ENCODE measurements at places on chromosomes 16 and 17. TPM values are rescaled to one million over a fixed set of nuclear protein-coding genes. Genes with fewer than 3 reads are reported as not detected.
A peak's percentile ranks its signal among the peaks of the same experiment; 100 is the strongest.

DNA sequence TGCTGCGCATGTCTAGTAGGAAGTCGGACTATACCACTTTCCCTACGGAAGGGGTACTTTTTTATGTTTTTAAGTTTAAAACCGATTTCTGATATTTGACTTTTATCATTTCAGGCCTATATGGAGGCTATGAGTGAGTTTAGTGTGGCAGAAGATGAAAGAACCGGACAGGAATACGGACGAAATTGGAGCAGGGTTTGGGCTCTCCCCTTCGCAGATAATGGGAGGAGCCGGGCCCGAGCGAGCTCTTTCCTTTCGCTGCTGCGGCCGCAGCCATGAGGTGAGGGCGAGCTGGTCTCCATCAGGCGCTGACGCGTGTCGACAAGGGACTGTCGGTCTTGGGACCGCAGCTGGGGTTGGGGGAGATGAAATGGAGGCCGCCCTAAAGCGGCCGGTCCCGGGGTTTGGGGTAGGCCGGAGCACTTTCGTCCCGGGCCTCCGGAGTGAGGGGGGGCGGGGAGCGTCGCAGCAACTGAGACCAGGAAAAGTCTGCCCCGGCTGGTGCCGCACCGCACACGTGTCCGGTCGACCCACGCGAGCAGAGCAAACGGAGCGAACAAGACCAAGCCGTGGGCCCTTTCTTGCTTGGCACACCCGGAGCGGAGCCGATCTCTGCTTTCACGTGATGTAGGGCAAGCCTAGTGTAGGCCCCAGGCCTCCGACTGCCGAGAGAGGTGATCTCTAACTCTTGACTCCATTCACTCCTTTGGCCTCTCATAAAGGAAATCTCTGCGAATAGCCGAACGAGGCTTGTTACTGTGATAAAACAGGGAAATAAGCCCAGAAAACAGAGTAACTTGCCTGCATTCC lies at the start of gene RPL19:
TSS of gene RPL19 (plus strand) at position 214 of the 810 bp plus-strand sequence. CDS start at position 276, 62 bp downstream.
- peak within 1 kb of the TSS; percentile 97 for H3K27ac ChIP-seq
- no peak for DNase-seq
- H3K4me3 ChIP-seq = peak within 1 kb of the TSS; percentile 80
- H3K27me3 ChIP-seq = no peaks in the 10 kb centered on the region

GRCh38 chr17:30716461-30717290 lies 107.8 kb downstream of the CRLF3 start:
- no peaks in the 10 kb centered on the region for H3K4me1 ChIP-seq
- no peak overlapping the region for H3K27ac ChIP-seq
- no peaks in the 10 kb centered on the region for H3K27me3 ChIP-seq

- H3K36me3 ChIP-seq = no peaks in the 10 kb centered on the region
- peaks cover 31% of the 10 kb centered on the region for H3K4me1 ChIP-seq
- DNase-seq = no peak
- no peaks in the 10 kb centered on the region for H3K27me3 ChIP-seq
- no peak overlapping the region for H3K4me3 ChIP-seq
- H3K27ac ChIP-seq = no peak overlapping the region
These were observed 210.3 kb downstream of the SNX29 start for GRCh38 chr16:12186774-12187335.

DNA sequence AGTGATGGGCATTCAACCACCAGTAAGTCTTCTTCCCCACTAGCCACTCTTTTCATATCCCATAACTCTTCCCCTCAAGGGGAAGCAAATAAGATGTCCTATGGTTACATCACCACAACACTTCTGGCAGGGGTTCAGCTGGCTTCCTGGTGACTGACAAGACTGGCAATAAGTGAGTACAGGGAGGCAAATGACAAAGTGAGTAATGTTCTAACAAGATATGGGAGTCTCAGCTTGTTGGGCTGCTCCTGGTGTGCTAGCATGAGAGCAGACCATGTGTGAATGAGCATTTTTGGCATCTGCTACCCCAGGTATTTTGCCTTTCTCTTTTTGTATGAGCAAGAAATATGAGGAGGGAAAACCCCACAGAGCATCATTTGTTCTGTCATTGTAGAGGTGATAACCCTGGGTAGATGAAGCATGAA lies 9.9 kb downstream of the TMIGD1 start:
- H3K36me3 ChIP-seq = no peaks in the 10 kb centered on the region
- H3K27ac ChIP-seq = no peak overlapping the region
- H3K4me1 ChIP-seq = no peaks in the 10 kb centered on the region
- no peak overlapping the region for H3K4me3 ChIP-seq
- DNase-seq = no peak

- H3K36me3 ChIP-seq = no peaks in the 10 kb centered on the region
- no peak for DNase-seq
- no peaks in the 10 kb centered on the region for H3K4me1 ChIP-seq
- no peaks in the 10 kb centered on the region for H3K27me3 ChIP-seq
These were observed 619.1 kb upstream of the SOX9 start for GRCh38 chr17:71501711-71502110.

Gene JPH3
- not detected for total RNA-seq

DNA sequence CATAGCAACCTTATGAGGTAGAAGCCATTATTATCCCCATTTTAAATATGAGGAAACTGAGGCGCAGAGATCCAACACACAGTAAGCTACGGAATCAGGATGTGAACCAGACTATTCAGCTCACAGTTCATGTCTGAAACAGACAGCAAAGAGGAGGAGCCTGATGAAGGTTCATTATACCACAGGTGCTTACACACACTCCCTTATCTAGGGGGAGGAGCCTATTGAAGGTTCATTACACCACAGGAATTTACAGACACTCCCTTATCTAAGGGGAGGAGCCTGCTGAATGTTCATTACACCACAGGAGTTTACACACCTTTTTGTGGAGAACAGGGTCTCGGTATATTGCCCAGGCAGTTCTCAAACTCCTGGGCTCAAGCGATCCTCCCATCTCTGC lies 21.9 kb downstream of the C16orf95 start:
- no peaks in the 10 kb centered on the region for H3K27me3 ChIP-seq
- no peak overlapping the region for H3K4me3 ChIP-seq
- H3K4me1 ChIP-seq = peaks cover 4% of the 10 kb centered on the region
- no peak for DNase-seq
- H3K27ac ChIP-seq = no peak overlapping the region

DNA sequence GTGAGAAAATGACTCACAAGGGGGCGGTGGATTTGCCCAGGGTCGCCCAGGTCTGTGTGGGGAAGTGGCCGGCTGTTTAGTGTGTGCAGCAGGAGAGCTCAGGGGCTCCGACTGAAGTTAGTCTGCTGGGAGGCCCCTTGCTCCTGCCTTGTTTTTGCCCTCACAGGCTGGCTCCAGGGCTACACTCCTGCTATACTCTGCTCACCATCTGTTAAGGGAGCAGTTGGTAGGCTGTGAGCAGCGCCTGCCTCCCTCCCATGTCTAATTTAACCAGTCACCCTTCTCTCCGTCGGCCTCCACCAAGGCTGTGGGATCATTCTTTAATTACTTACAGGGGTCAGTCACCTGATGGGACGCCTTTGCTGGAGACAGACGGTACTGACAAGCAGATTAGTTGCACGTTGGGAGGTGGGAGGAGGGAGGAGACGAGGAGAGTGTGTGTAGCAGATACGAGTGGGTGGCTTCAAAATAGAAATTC lies 35.5 kb downstream of the KSR1 start:
- H3K36me3 ChIP-seq = no peaks in the 10 kb centered on the region
- H3K4me3 ChIP-seq = no peak overlapping the region
- no peak for DNase-seq
- no peaks in the 10 kb centered on the region for H3K27me3 ChIP-seq
- H3K4me1 ChIP-seq = peaks cover 31% of the 10 kb centered on the region
- H3K27ac ChIP-seq = no peak overlapping the region

Gene SPNS2
- 9.1 TPM for total RNA-seq

Gene CA10
- total RNA-seq = not detected

- no peaks in the 10 kb centered on the region for H3K4me1 ChIP-seq
- H3K27me3 ChIP-seq = no peaks in the 10 kb centered on the region
- no peaks in the 10 kb centered on the region for H3K36me3 ChIP-seq
- no peak overlapping the region for H3K27ac ChIP-seq
- H3K4me3 ChIP-seq = no peak overlapping the region
These were observed 11.6 kb upstream of the ADGRG1 start for GRCh38 chr16:57616876-57617275.

- H3K4me1 ChIP-seq = peaks cover 51% of the 10 kb centered on the region
- H3K36me3 ChIP-seq = no peaks in the 10 kb centered on the region
- peak overlapping the region; percentile 96 for H3K4me3 ChIP-seq
- peak overlapping the region; percentile 90 for H3K27ac ChIP-seq
- DNase-seq = peak; percentile 72
These were observed 812 bp upstream of the PPP1R9B start for GRCh38 chr17:50151041-50151936.

Gene APOBR
- 1.1 TPM for total RNA-seq

Gene HBZ
- total RNA-seq = not detected

Gene ASGR1
- total RNA-seq = 5.4 TPM

- peak overlapping the region; percentile 93 for H3K27ac ChIP-seq
- H3K4me3 ChIP-seq = peak overlapping the region; percentile 91
- peaks cover 29% of the 10 kb centered on the region for H3K4me1 ChIP-seq
- no peaks in the 10 kb centered on the region for H3K27me3 ChIP-seq
- no peak for DNase-seq
These were observed 1.1 kb downstream of the MT2A start for GRCh38 chr16:56609463-56609921.

GRCh38 chr16:63539276-63539675 lies 1503.0 kb upstream of the CDH8 start:
- H3K36me3 ChIP-seq = no peaks in the 10 kb centered on the region
- no peaks in the 10 kb centered on the region for H3K27me3 ChIP-seq
- no peaks in the 10 kb centered on the region for H3K4me1 ChIP-seq
- DNase-seq = no peak

Gene KRTAP4-3
- total RNA-seq = not detected

- H3K4me1 ChIP-seq = no peaks in the 10 kb centered on the region
- no peak overlapping the region for H3K27ac ChIP-seq
- H3K4me3 ChIP-seq = no peak overlapping the region
- peaks cover 4% of the 10 kb centered on the region for H3K36me3 ChIP-seq
- DNase-seq = no peak
These were observed 25.2 kb downstream of the MIS12 start for GRCh38 chr17:5511401-5512225.

GRCh38 chr16:59988591-59988990 lies 1254.5 kb upstream of the GOT2 start:
- no peaks in the 10 kb centered on the region for H3K4me1 ChIP-seq
- DNase-seq = no peak
- no peaks in the 10 kb centered on the region for H3K36me3 ChIP-seq
- H3K4me3 ChIP-seq = no peak overlapping the region
- H3K27me3 ChIP-seq = no peaks in the 10 kb centered on the region

DNA sequence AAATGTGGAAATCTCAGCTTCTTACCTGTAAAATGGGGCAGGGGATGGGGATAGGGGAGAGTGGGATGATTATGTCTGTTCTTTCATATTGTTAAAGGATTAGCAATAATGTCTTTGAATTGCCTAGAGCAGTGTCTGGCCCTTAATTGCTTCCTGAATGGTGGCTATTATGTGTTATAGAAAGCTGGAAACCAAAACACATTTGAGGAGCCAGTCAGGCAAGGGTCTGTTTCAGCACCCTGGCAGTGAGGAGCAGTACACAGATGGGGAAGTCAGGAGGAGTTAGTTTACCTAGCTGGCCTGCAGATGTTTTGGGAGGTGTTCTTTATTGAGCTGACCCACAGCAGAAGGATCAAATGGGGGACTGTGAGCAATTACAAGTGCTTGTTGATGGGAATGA lies 63.0 kb downstream of the NUP93 start:
- no peak overlapping the region for H3K27ac ChIP-seq
- no peaks in the 10 kb centered on the region for H3K4me1 ChIP-seq
- no peak overlapping the region for H3K4me3 ChIP-seq
- no peaks in the 10 kb centered on the region for H3K36me3 ChIP-seq
- no peaks in the 10 kb centered on the region for H3K27me3 ChIP-seq
- DNase-seq = no peak

DNA sequence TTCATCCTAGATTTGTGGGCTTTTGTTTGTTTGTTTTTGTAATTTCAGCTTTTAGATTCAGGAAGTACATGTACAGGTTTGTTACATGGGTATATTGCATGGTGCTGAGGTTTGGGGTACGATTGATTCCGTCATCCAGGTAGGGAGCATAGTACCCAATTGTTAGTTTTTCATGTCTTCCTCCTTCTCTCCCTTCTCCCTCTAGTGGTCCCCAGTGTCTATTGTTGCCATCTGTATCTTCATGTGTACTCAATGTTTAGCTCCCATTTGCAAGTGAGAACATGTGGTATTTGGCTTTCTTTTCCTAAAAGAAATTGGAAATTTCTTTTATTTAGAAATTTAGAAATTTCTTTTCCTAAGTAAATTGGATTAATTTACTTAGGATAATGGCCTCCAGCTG lies 37.1 kb upstream of the BCAS3 start:
- no peak overlapping the region for H3K27ac ChIP-seq
- DNase-seq = no peak
- no peaks in the 10 kb centered on the region for H3K27me3 ChIP-seq
- no peaks in the 10 kb centered on the region for H3K4me1 ChIP-seq
- H3K36me3 ChIP-seq = peaks cover 9% of the 10 kb centered on the region

DNA sequence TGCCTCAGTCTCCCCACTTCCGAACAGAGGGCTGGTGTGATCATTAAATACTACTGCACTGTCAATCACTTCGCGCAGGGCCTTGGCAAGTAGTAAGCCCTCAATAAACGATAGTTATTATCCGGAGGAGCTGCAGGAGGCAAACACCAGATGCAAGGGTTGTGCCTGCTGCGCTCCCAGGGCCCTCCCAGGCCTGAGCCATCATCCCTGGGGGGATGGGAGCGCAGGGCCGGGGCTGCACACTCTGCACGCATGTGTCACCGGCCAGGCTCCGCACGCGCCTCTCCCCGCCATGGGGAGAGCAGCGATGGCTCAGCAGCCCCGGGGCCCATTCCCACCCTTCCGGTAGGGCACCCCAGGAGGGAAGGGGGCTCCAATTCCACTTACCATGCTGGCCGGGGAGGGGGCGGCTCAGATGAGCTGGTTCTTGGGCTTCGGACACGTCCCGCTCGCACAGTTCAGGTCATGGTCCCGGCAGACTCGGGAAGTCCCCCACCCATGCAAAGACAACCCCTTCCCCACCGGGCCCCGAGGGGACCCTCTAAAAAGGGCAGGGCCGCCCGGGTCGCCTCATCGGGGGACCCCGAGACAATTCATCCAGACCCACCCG lies 681 bp downstream of the XPO6 start:
- DNase-seq = peak; percentile 49
- no peaks in the 10 kb centered on the region for H3K27me3 ChIP-seq
- peak overlapping the region; percentile 91 for H3K4me3 ChIP-seq
- H3K27ac ChIP-seq = peak overlapping the region; percentile 74
- H3K4me1 ChIP-seq = peaks cover 19% of the 10 kb centered on the region

GRCh38 chr17:46144246-46144645 lies 49.0 kb downstream of the KANSL1 start:
- no peaks in the 10 kb centered on the region for H3K36me3 ChIP-seq
- no peak overlapping the region for H3K4me3 ChIP-seq
- H3K4me1 ChIP-seq = peaks cover 50% of the 10 kb centered on the region
- DNase-seq = no peak
- no peaks in the 10 kb centered on the region for H3K27me3 ChIP-seq

GRCh38 chr16:11706180-11706742 lies 36.4 kb downstream of the TXNDC11 start:
- no peak overlapping the region for H3K4me3 ChIP-seq
- H3K27ac ChIP-seq = no peak overlapping the region
- peaks cover 13% of the 10 kb centered on the region for H3K4me1 ChIP-seq

GRCh38 chr17:18184143-18185031 lies 759 bp downstream of the ALKBH5 start:
- H3K27ac ChIP-seq = peak overlapping the region; percentile 92
- H3K27me3 ChIP-seq = no peaks in the 10 kb centered on the region
- H3K4me1 ChIP-seq = peaks cover 55% of the 10 kb centered on the region
- DNase-seq = peak; percentile 19

Measured in thoracic aorta (tissue), 2 donors.